Uterus (tissue), 4 donors: ENCODE measurements at places on chromosomes 13 and 19. TPM values are rescaled to one million over a fixed set of nuclear protein-coding genes. Genes with fewer than 3 reads are reported as not detected.
A peak's percentile ranks its signal among the peaks of the same experiment; 100 is the strongest.

DNA sequence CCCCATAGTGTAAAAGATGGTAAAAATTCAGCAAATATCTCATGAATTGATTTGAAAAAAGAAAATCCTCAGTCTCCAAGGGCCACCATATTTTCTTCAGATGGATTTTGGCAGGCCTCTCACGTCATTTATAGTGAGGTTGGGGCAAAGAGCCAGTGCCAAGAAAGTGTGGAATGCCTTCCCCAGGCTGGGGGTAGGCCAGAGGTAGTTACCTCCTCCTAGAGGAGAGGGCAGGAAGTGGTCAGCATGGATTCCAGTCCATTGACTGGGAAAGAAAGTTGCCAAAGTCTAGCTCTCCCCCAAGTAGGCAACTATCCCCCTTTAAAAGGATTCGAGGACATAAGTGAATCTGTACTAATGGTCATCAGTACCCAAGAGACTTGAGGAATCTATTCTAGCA, 68.4 kb upstream of the KCTD4 start:
- DNase-seq = no peak
- H3K36me3 ChIP-seq = no peaks in the 10 kb centered on the region
- no peaks in the 10 kb centered on the region for H3K4me1 ChIP-seq
- H3K27me3 ChIP-seq = no peaks in the 10 kb centered on the region
- no peak overlapping the region for H3K4me3 ChIP-seq
- no peak overlapping the region for H3K27ac ChIP-seq

DNA sequence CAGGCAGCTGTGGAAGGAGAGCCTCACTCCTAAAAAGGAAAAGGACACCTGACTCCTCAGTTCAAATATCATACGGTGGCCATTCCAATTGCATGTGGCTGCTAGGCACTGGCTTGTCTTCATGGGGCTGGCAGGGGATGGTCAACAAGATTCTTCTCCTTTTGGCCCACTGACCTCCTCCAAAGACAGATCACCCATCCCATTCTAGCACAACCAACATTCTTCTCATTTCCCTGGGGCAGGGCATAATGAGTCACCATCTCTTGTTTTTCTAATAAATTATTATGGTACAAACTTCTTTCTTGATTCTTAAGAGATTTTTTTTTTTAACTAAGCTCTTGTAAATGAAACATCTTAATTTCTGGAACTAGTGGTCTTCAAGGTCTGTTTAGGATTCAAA, 136.7 kb upstream of the NBEA start:
- no peak overlapping the region for H3K4me3 ChIP-seq
- H3K27me3 ChIP-seq = no peaks in the 10 kb centered on the region
- no peaks in the 10 kb centered on the region for H3K36me3 ChIP-seq
- H3K4me1 ChIP-seq = no peaks in the 10 kb centered on the region
- no peak for DNase-seq

DNA sequence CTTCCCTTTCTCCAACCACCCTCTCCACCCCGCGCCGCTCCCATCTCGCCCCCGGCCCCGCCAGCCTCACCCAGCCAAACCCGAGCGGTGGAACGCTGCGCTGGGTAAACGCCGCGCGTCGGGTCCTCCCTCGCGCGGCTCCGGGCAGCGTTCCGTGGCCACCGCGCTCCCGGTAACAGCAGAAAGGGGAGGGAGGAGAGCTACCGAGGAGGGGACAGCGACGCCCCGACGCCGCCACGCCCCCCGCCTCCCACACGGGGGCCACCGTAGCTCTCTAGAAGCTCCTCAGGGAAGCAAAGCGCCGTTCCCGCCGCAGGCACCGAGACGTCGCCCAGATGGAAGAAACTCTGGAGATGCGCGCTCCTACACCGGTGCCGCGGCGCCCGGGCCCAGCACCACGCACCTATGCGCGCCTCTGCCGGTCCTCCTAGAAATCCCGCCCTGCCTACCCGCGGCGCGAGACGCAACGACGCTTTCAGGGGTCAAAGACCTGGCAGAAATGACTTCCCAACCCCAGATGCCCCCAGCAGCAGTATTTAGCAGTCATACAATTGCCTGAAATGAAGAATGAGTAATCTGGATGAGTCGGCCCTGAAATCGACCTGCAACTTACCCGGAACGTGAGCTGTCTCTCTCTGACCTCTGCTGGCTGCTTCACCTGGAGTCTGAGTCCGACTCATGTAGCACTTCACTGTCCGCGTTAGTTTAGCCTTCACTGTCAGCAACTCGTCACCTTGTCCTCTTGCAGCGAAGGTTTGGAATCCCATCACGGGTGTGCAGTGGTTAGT, at the start of gene RUBCNL:
Gene RUBCNL, minus strand, starts transcription at position 189 of the 788 bp plus-strand sequence. CDS start 14,777 bp downstream, outside the sequence.
- H3K4me3 ChIP-seq = peak within 1 kb of the TSS; percentile 31
- no peaks in the 10 kb centered on the region for H3K4me1 ChIP-seq
- no peaks in the 10 kb centered on the region for H3K27me3 ChIP-seq
- peak within 1 kb of the TSS; percentile 35 for H3K27ac ChIP-seq

DNA sequence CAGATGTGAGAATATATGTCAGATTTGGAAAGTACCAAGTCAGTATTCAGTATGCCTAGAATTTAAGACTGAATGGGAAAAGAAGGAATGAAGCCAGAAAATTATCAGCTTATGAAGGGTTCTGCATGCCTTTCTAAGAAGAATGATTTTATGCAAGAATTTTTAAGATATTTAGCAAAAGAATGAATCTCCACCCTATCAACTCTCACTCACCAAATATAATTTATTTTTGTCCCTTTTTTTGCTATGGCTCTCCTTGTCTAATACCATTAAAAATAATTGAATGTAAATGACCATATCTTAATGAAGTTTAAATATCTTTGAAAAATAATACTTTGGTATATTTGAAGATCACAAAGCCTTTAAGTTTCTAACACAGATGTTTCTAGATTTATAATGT, 612.7 kb upstream of the GPC6 start:
- DNase-seq = no peak
- H3K4me1 ChIP-seq = no peaks in the 10 kb centered on the region
- H3K4me3 ChIP-seq = no peak overlapping the region

Gene ZNF682
- total RNA-seq = 3.5 TPM

GRCh38 chr19:54416695-54417491, 1.6 kb downstream of the TTYH1 start:
- DNase-seq = no peak
- no peaks in the 10 kb centered on the region for H3K36me3 ChIP-seq
- H3K4me1 ChIP-seq = no peaks in the 10 kb centered on the region

- no peaks in the 10 kb centered on the region for H3K27me3 ChIP-seq
- H3K36me3 ChIP-seq = no peaks in the 10 kb centered on the region
- no peak overlapping the region for H3K4me3 ChIP-seq
These were observed 434.1 kb downstream of the ZNF536 start for GRCh38 chr19:30806311-30806710.

DNA sequence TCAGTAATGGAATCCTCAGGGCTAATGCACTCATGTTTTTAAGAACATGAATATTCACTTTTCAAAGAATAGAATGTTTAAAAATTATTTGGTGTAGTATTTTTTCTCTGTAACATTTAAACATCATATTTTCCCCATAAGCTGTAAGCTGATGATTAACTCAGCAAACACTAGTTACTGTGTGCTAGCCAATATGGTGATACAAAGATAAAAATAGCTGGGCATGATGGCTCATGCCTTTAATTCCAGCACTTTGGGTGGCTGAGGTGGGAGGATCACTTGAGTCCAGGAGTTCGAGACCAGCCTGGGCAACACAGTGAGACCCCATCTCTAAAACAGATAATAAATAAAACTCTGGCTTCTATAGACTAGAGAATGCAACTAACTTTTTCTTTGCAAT, 13.2 kb downstream of the RNF17 start:
- DNase-seq = no peak
- H3K4me1 ChIP-seq = no peaks in the 10 kb centered on the region
- H3K36me3 ChIP-seq = no peaks in the 10 kb centered on the region
- H3K27ac ChIP-seq = no peak overlapping the region
- no peaks in the 10 kb centered on the region for H3K27me3 ChIP-seq

Gene SCEL
- 0.48 TPM for total RNA-seq

- no peak for DNase-seq
- H3K4me3 ChIP-seq = no peak overlapping the region
- H3K4me1 ChIP-seq = no peaks in the 10 kb centered on the region
- H3K27me3 ChIP-seq = no peaks in the 10 kb centered on the region
- no peaks in the 10 kb centered on the region for H3K36me3 ChIP-seq
These were observed 311.9 kb downstream of the MTUS2 start for GRCh38 chr13:29131881-29132668.

- peak overlapping the region; percentile 43 for H3K4me3 ChIP-seq
- no peak for DNase-seq
- peak overlapping the region; percentile 10 for H3K27ac ChIP-seq
- no peaks in the 10 kb centered on the region for H3K4me1 ChIP-seq
These were observed 11.8 kb downstream of the PDE4A start for GRCh38 chr19:10431943-10432735.

GRCh38 chr13:41720839-41721561, 239.9 kb downstream of the VWA8 start:
- no peaks in the 10 kb centered on the region for H3K36me3 ChIP-seq
- H3K27ac ChIP-seq = no peak overlapping the region
- DNase-seq = no peak

Gene PLK5
- total RNA-seq = not detected

DNA sequence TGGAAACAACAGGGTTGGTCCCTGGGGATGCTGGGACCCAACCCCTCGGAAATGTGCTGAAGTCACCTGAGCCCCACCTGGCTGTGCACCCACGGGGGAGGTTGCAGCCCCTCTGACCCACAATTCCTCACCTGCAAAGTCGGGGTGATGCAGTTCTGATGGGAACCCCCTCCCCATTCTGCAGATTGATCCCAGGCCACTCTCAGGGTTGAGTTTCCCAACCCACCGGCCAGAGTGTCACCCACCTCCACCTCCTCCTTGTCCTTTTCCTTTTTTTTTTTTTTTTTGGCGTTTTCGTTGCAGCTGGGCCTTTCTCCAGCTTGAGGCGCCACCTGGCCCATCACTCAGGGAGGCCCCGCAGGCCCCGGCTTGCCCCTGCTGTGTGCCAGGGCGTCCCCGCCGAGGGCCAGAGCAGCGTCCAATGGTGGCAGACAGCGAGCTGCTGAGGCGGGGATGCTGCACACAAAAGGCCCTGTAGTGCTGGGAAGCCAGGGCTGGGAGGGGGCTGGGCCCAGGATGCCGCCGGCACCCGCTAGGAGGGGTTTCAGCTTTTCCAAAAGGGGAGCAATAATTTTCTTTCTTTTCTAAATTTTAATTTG, 4.6 kb downstream of the PIK3R2 start:
- H3K27ac ChIP-seq = peak overlapping the region; percentile 74
- H3K27me3 ChIP-seq = no peaks in the 10 kb centered on the region

DNA sequence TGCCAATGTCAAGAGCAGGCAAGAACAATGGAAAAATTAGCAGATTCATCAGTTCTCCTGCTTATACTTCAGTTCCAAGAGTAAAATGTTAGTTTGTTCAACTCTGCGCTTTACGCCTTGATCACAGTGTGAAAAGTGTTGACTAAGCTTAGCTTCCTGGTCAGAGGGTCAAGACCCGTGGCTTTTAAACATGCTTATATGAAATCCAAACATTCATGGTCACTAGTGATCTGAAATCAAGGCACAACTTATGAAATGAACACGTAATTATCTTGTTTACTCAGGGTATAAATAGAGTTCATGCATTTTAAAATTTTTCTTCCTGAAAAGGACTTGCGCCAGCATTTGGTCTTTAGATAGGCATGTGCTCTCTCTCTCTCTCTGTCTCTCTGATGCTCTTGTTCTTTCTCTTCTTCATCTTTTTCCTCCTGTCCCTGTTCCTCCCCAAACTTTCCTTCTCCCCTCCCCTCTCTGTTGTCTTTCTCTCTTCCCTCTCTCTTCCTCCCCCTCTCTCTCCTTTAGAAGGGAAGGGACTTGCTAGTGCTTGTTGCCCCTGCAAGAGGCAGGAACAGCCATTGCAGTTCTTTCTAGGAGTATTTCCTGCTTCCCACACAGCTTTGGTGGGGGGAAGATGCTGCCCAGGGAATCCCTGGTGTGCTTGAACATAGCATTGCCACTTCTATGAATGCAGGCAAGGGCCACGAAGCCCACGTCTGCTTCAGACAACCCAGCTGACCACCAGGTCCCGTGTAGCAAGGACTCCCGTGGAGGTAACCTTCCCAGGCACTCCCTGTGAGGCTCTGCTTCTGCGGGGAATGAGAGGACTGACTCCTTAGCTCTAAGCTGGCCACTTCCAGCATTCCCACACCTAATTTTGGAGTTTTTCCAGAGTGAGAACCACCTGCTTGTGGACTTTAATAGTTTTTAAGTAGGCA, 7.1 kb upstream of the ZNF536 start:
- no peak for DNase-seq
- no peaks in the 10 kb centered on the region for H3K36me3 ChIP-seq
- no peak overlapping the region for H3K27ac ChIP-seq
- H3K4me3 ChIP-seq = no peak overlapping the region

- no peaks in the 10 kb centered on the region for H3K27me3 ChIP-seq
- H3K4me3 ChIP-seq = no peak overlapping the region
- no peaks in the 10 kb centered on the region for H3K36me3 ChIP-seq
- DNase-seq = no peak
These were observed 69.6 kb downstream of the RYR1 start for GRCh38 chr19:38503077-38503410.

DNA sequence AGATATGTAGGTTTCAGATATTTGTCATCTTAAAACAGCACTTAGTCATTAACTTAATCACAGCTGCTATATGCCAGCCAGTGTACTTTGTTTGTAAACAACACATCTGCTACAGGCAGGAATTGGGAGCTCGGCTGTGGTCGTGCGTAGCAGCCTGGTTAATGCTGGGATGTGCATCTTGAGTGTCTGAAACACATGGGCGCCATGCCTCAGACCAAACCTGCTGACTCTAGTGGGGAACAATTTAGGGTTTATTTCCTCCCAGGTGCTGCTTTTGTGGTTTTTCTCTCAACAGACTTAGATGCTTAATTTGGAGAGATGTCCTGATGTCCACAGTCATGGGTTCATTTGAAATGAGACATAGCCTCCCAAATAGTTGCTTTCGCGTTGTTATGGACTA, 238.5 kb upstream of the TMTC4 start:
- no peaks in the 10 kb centered on the region for H3K36me3 ChIP-seq
- no peaks in the 10 kb centered on the region for H3K27me3 ChIP-seq
- H3K4me1 ChIP-seq = no peaks in the 10 kb centered on the region
- DNase-seq = no peak
- H3K27ac ChIP-seq = no peak overlapping the region

DNA sequence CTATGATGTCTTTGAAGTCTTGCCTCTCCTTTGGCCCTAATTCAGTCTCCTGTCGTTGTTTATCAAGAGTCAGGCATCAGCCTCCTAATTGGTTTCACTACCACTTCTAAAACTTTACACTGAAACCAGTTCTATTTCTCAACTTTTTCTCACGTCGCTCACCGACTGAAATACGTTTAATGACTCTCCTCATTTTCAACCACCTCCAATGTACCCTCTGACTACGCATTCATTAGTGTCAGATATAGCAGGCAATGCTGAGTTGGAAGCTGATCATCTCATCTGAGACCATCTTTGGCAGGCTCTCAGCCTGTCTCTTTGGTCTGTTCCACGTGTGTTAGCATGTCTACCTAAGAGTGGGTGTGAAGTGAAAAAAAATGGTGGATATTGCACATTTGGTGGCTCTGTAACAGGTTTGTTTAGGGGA, 128.1 kb downstream of the KL start:
- no peaks in the 10 kb centered on the region for H3K4me1 ChIP-seq
- no peak for DNase-seq
- H3K4me3 ChIP-seq = no peak overlapping the region
- no peak overlapping the region for H3K27ac ChIP-seq
- H3K36me3 ChIP-seq = no peaks in the 10 kb centered on the region
- H3K27me3 ChIP-seq = no peaks in the 10 kb centered on the region

Gene TMEM147
- 111 TPM for total RNA-seq
